ENCODE measurements at places on chromosomes 11 and 22. TPM values are rescaled to one million over a fixed set of nuclear protein-coding genes. Genes with fewer than 3 reads are reported as not detected.

DNA sequence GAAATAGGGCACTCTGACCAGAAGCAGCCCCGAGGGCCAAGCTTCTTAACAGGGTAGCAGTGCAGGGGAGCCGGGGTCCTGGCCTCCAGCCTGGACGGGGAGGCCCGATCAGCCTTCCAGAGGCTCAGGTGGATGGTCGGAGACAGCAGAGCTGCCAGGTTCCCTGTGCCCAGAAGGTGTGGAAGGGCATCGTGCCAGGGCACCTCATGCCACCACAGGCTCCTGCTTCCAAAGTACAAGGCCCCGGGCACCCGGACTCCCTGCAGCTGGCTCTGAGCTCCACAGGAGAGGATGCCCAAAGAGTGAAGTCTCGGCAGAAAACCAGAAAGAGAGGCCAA is 14.3 kb downstream of the EHD1 start:
- DNase-seq: no peak

DNA sequence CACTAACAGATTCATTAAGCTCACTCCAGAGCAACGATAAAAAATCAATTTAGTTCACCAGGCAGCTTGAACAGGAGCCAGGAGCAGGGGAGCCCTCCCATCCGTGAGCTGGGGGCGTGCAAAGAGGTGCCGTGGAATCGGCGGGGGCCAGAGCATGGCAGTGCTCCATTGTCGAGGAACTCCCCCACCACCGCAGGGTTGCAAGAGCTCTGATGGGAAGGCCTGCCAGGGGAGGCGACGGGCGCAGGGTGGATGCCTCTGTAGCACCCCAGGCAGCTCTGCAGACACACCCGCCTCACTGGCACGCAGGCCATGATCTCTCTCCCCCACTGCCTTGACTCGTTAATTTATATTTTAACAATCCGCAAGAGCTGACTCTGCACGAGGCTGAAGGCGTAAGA is 433.2 kb downstream of the MIAT start:
- no peak for DNase-seq

ADAMTS8 gene
- total RNA-seq: not detected

GRCh38 chr22:28768701-28769393 is 3.6 kb upstream of the CCDC117 start:
- DNase-seq: no peak

POTEH gene
- total RNA-seq: not detected

GRCh38 chr11:73053964-73054363 is 88.2 kb downstream of the FCHSD2 start:
- DNase-seq: no peak

CRYBB2 gene
- total RNA-seq: not detected

- no peak for DNase-seq
These were observed 60.9 kb downstream of the SMIM38 start for GRCh38 chr11:69216647-69217051.

- DNase-seq: no peak
These were observed 312.9 kb downstream of the CNTN5 start for GRCh38 chr11:99333621-99334020.

Data from naive thymus-derived CD4-positive, alpha-beta T cell (primary cell).